ENCODE measurements at places on chromosomes 16 and 17.

DNA sequence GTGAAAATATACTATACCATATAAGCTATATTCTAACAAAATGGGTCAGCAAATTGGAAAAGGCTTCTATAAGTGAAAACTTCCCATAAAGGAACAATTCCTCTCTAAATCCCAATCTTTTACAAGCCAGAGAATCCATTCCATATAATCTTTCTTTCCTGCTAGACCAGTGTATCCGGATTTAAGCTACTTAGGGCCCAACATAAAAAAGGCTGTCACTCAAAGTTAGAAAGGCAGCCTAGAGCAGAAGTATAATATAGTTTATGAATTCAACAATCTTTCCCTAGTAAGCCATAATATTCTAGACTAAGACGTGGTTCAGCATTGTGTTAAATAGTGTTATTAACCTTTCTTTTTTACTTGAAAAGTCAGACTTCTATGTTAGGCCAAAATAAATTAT is 93.0 kb downstream of the SKAP1 start:
- no peak for ATAC-seq

GRCh38 chr17:43840814-43841213 is 6.2 kb upstream of the CD300LG start:
- ATAC-seq: no peak

DNA sequence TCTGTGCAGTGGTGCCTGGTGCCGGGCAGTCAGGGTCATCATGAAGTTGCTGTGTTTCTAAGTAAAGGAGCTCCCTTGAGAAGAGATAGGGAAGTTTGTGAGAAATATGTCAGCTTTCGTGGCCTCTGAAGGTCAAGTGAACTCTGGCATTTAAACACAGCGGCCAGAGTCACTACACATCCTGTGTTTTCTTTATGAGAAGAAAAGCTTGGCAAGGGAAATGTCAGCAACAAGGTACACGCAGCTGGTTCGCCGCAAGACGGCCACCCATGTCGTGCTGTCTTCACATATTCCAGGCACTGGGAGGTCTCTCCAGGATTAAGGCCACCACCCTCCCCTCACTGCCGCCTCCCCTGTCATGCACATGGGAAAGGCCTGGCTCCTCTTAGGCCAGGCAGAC is 33.2 kb upstream of the PEMT start:
- ATAC-seq: no peak

DNA sequence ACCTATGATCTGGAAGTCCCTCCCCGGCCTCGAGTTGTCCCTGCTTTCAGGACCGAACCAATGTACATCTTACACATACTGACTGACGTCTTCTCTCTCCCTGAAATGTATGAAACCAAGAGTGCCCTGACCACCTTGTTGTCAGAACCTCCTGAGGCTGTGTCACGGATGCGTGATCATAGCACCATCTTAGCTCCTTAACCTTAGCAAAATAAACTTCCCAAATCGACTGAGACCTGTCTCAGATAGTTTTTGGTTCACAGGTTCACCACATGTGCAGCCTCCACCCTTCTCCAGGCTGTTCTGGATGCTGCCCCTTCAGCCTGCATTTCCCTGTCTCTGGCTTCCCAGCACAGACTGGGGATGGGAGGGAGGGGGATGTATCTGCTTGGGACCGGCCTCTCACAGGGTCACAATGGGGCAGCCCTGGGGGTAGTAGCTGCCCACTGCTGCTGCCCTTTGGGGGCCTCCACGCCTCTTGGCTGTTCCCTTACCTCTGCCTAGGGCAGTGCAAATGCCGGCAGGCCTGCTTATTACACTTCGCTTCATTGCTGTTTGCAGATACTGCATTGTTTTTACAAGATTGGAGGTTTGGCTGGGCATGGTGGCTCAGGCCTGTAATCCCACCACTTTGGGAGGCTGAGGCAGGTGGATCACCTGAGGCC is 69.8 kb downstream of the NT5M start:
- ATAC-seq: no peak

GRCh38 chr17:56203430-56203829 is 50.2 kb downstream of the ANKFN1 start:
- no peak for ATAC-seq

DNA sequence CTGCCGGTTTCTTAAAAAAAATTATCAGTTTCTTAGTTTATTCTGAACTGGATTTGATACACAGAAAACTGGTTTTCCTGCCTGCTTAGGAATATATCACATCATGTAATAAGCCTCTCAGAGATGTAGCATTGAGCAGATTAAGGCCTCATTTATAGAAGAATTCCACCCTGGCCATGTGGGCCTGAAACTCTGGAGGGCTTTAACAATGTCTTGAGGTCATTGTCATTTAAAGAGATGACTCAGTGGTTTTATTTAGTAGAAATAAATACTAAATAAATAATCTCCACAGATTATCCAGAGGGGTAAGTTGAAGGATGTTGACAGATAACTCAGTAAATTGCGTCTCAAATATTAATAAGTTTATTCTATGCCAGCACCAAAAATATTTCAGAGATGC is 56.9 kb downstream of the PRKCA start:
- no peak for ATAC-seq

GRCh38 chr16:81703177-81704155 is 75.6 kb upstream of the PLCG2 start:
- ATAC-seq: no peak

DNA sequence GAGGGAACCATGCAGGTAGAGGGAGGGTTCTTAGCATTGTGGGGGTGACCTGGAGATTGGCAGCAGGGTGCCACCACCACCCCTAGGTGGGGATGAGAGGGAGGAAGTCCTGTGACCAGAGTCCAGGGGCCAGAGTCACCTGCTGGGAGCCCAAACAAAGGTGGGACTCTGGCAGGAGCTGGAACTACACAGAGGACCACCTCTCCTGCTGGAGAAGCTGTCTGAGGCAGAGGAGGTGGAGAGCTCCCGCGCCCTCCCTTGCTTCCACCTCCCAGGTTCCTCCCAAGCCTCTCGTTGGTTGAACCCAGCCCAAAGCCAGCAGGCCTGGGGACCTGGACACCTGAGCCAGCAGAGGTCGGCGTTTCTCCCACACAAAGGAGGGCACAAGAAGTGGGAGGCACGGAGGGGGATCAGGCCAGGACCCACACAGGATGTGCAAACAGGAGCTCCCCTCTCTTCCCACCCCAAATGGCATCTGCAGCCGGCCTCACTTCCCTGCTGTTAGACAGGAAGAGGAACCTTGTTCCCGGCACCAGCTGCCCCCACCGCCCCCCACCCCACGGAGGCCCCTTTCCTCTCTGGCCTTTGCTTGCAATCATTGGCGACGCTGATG is 154.6 kb downstream of the SEC14L1 start:
- no peak for ATAC-seq

DNA sequence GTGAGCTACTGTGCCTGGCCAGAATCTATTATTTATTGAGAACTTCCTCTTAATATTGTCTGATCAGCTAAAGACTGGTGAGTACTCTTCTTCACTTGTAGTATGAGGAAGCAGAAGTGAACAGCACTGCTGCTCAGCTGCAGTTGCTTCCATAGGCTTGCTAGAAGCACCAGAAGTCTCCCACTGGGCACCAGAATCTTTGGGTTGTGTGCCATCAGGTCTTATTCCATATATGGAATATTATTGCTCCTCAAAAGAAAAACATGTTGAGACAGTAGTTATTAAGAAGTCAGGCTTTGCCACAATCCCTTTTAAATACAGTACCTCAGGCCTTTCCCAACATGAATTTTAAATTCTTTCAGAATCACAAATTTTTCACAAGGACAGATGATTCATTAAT is 17.2 kb downstream of the SNTB2 start:
- no peak for ATAC-seq

- ATAC-seq: no peak
These were observed 64.1 kb upstream of the SREBF1 start for GRCh38 chr17:17900615-17901520.

DNA sequence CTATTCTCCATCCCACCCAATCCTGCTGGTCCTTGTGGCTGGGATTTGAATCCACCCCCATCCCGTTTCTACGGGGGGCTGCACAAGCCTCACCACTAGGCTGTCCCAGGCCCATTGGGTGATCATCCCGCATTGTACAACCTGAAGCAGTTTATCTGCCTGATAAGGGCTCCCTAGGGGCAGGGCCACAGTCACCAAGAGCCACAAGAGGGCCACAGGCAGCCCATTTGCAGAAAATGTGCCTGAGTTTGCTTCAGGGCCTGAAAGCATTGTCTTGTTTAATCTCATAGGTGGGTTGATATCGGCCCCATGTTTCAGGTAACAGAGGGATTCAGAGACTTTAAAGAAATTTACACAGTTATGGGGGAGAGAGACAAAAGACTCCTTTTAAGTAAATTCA is 245.0 kb downstream of the CPPED1 start:
- ATAC-seq: no peak

GRCh38 chr17:56739776-56740175 is 93.9 kb downstream of the C17orf67 start:
- no peak for ATAC-seq

DNA sequence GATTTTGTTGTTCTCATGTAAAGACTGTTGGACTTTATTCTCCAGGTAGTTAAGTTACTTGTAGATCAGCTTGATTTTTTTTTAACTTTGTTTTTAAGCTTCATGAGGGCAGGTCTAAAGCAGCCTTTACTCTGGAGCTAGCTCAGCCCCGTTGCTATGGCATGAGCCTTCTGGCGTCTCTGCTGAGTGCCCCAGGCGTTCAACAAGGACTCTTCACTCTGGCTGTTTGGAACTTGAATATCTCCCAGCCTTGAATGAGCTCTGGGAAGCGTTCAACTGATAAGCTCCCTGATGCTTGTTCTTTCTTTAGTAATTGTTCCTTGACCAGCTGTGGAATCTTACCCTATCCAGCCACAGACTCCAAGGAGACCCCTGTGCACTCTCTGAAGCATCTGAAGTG is 82.3 kb downstream of the GNAO1 start:
- no peak for ATAC-seq

DNA sequence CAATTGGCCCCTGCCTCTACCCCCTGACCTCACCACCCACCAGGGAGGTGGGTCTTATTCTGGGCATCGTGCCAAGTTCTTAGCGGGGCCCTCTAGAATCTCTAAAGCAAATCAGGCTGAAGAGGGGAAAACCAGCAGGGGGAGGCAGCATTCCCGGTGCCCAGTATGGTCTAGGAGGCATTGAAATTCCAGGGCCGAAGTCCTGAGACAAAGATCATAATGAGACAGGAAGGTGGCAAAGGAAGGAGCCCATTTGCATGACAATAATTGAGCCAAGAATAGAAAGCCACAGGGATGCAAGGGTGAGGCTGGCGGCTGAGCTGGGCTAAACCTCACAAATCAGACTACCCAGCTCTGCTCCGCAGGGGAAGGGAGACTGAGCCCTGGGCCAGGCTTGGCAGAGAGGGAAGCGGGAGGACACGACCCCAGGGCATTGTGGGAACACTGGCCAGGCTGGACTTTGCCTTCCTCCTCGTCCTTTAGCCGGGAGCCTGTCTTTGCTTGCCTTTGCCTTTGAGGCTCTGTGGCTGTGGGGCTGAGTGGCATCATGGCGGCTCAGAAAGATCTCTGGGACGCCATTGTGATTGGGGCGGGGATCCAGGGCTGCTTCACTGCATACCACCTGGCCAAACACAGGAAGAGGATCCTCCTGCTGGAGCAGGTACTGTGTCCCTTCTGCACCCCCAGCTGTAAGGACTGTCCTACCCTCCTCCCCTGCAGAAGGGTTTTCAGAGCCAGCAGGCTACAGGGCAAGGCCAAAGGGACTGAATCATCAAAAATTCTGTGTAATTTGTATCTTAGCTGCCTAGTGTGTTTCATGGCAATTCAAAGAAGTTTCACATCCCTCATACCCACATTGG is at the start of gene PIPOX:
Gene PIPOX (plus strand): TSS at position 463 of the 860 bp plus-strand sequence. CDS start 85 bp downstream, at position 548.
- ATAC-seq: no peak

GRCh38 chr17:56359518-56359917 is 206.2 kb downstream of the ANKFN1 start:
- ATAC-seq: no peak

- ATAC-seq: no peak
These were observed 13.3 kb upstream of the PMP22 start for GRCh38 chr17:15278380-15278779.

- ATAC-seq: no peak
These were observed 32.2 kb upstream of the IL21R start for GRCh38 chr16:27369806-27370205.

GRCh38 chr16:11258553-11259492 is 2.8 kb upstream of the SOCS1 start:
- ATAC-seq: no peak
